ENCODE measurements at places on chromosomes 6 and 20.

- no peak for DNase-seq
These were observed 453.7 kb downstream of the TENT5A start for GRCh38 chr6:81298751-81299150.

GRCh38 chr6:127912914-127913313 is 12.1 kb upstream of the THEMIS start:
- no peak for DNase-seq

- DNase-seq, result no peak
These were observed 5.1 kb downstream of the DIDO1 start for GRCh38 chr20:62921119-62921687.

DNA sequence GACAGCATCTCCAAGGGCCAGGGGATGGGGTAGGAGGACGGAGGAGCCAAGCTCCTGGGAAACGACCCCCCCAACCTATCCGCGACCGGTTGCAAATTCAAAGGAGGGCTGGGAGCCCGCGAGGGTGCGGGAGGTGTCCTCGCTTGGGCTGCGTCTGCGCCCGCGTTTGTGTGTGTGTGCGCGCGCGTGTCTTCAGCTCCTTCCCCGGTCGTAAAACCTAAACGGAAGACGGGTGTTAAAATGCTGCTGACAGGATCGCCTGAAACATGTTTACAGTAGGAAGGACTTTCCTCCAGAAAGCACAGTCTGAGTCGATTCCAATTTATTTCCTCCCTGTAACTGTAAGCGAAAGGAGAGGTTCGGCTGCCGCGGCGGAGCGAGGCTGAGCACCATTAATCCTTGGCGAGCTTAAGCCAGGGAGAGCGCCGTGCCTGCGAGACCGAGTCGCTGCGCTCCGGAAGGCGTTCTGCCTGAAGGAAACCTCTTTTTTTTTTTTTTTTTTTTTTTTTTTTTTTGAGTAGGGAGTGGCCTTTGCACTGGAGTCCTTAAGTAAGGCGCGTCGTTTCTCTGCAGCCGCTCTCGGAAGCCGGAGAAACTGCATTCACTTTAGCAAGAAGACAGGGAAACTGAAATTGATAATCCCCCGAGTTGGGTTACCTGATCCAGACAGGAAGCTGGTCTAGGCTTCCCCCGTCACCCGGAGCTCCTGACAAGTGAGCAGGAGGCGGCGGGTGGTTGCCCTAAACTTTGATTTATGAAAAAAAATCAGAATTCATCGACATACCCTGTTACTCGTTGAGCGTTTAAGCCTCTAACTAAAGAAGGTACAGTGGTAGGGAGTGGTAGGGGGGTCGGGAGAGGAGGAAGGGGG is 4.8 kb upstream of the SOX4 start:
- peak; percentile 67 for DNase-seq

- DNase-seq, result no peak
These were observed 95.6 kb upstream of the SHLD1 start for GRCh38 chr20:5654557-5654956.

GRCh38 chr6:37632989-37633550 is 64.6 kb downstream of the MDGA1 start:
- DNase-seq, result no peak

DNA sequence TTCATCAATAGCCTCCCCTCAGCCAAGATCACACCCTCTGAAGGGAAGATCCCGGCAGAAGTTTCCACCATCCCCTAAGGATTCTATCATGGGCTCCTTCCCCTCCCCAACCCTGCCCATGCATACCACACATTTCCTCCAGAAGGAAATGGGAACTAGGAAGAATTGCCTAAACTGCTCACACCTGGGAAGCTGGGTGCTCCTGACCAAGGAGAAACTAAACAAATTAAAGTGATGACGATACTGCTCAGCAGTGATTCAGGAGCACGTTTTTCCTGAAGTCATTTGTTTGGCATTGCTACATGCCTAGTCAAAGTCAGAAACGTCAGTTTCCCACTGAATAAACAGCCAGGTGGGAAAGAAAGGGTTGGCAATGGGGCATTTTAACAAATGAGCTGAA is 136.1 kb upstream of the CDYL start:
- no peak for DNase-seq

DNA sequence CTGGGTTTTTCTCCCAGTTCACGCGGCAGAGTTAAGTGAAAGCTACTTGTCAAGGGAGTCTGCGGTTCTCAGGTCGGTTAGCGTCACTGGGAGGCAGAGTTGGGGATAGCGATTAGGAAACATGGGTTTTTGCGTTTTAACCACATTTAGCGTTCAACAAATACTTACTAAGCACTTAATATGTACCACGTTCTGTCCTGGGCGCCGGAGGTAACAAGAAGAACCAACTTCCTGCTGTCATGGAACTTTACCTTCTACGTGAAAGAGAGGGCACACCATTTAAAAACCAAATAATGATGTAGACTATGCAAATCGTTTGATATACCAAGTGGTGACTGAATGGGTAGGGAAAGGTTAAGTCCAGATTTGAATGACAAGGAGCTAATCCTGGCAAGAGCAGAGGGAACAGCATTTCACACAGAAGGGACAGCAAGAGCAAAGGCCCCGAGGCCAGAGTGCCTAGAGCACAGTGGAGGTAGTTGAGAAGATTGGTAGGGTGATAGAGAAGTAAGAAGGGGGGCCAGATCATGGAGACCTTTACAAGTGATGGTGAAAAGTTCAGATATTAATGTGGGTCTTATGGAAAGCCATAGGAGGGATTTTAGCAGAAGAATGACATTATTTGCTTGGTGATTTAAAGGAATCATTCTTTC is 744 bp downstream of the RIOK1 start:
- no peak for DNase-seq

DNA sequence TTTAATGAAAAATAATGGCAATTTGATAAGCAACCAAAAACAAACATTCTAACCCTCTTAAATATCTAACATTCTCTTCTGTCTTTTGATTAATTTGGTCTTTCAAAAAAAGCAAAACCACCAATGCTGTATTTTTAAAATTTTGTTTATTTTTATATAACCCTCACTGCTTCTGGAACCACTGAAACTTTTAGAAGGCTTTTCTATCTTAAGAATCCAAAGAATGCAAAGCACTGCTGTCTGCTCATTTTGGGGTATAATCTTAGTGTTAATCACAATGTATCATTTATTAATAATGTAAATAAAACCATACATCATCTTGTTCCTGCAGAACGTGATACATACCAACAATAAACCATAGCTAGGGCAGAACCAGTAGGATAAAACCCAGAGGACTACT is 14.0 kb downstream of the STK38 start:
- DNase-seq, result no peak

GRCh38 chr6:53410508-53411258 is 61.9 kb upstream of the ELOVL5 start:
- no peak for DNase-seq

DNA sequence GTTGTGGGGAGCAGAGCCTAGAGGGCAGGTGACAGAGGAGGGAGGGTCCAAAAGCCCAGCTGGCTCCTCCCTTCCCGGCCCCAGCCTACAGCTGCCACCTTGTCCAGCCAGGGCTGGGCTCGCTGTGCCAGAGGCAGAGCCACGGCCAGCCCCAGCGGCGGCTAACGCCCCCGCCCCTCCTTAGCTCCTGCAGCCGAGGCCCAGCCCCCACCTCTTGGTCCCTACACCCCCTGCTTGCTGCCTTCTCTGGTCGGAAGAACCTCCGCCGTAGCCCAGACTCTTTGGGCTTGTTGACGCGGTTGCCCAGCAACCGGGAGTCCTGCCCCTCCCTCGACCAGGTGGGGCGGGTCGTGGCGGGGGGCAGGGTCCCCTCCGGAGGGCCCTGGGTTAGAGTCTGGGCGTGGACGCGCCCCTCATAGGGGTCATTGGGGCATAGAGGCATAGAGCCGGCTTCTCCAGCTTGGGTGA is 521 bp upstream of the LKAAEAR1 start:
- DNase-seq, result no peak

DNA sequence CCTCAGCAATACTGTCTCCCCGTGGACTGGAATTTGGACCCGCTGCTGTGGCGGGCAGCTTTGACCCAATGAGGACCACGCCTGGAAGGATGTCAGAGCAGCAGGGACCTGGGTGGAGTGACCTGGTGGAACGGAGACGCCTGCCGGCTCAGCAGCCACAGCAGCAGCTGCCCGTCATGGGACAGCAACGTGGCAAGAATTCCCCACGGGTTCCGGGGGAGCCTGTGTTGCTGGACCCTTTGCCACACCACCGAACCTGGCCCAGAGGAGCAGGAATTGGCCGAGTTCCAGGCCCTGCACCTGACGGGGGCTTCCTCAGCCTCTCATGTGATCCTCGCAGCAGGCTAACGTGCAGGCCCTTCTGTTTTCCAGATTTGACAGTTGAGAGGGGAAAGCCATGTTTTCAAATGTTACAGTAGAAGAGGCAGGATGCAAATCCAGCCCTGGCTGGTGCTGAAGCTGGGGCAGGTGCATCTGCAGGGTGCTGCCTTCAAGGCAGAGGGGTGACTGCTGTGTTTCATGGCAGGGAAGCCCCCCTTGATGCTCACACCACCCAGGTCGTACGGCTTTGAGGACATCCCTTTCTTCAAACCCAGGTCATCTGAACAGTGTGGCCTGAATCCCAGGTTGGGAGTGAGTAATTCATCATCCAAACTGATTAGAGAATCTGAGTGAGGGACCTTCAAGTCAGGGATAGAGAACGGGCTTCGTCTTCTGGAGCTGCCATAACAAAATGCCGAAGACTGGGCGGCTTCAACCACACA is 93.4 kb downstream of the THBS2 start:
- DNase-seq, result no peak

DNA sequence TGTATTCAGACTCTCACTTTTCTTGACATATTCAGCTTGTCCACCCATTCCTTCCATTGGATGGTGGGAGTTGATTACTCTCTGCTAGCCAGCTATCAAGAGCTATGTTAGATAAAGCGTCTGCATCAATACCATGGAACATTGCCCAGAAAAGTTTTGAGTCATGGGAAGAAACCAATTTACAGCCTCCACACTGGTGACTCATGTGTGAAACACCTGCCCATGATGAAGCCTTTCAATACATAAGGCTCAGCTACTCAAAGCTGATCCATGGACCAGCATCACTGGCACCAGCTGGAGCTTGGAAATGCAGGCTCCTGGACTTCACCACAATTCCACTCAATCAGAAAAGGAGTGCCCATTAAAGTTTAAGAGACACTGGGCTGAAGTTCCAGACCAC is 16.1 kb downstream of the PLA2G7 start:
- DNase-seq, result no peak

- no peak for DNase-seq
These were observed 114.1 kb upstream of the FRMD1 start for GRCh38 chr6:168192901-168193815.

GRCh38 chr6:108560463-108561308 is at the start of gene FOXO3:
FOXO3 (plus strand) TSS chr6:108560917; CDS start chr6:108561209, 292 bp downstream.
- peak; percentile 59 for DNase-seq

- DNase-seq, result peak; percentile 8
These were observed 75.2 kb upstream of the GLP1R start for GRCh38 chr6:38973178-38974057.
